ENCODE measurements at places on chromosomes 3 and 15.

- H3K4me1 ChIP-seq = no peaks in the 10 kb centered on the region
- no peak overlapping the region for H3K4me3 ChIP-seq
- H3K36me3 ChIP-seq = no peaks in the 10 kb centered on the region
- no peak overlapping the region for H3K27ac ChIP-seq
- no peaks in the 10 kb centered on the region for H3K27me3 ChIP-seq
These were observed 459.4 kb upstream of the ROBO1 start for GRCh38 chr3:80227216-80227615.

GRCh38 chr3:163328680-163329079 lies 1749.6 kb downstream of the SI start:
- H3K27ac ChIP-seq = no peak overlapping the region
- H3K36me3 ChIP-seq = no peaks in the 10 kb centered on the region
- no peaks in the 10 kb centered on the region for H3K4me1 ChIP-seq
- no peak for DNase-seq
- no peaks in the 10 kb centered on the region for H3K27me3 ChIP-seq

DNA sequence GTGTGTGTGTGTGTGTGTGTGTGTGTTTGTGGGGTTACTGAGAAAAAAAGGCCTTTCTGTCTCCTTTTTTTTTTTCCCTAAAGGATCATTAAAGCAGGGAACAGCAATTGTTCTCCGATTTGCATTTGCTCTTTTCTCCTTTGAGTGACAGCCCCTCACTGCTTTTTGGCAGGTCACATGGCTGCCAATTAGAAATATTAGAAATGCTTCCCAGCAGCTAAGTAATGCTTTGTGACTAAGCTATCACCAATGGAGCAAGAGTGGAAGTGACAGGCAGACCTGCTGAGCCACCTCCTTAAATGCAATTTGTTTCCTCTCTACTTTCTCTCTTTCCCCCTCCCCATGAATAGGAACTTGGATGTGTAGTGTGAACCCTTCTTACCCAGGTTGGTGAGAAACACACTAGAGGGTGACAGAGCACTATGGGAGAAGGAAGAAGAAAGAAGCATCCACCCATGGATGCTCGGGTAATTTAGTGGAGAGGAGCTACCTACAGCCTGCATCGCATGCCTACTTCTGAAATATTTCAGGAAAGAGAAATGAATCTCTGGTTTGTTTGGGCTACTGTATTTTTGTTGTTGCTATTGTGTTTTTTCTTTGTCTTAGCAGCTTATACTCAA lies 165.2 kb upstream of the PDZRN3 start:
- no peak overlapping the region for H3K27ac ChIP-seq
- no peaks in the 10 kb centered on the region for H3K27me3 ChIP-seq
- H3K36me3 ChIP-seq = no peaks in the 10 kb centered on the region
- no peak for DNase-seq
- H3K4me3 ChIP-seq = no peak overlapping the region

DNA sequence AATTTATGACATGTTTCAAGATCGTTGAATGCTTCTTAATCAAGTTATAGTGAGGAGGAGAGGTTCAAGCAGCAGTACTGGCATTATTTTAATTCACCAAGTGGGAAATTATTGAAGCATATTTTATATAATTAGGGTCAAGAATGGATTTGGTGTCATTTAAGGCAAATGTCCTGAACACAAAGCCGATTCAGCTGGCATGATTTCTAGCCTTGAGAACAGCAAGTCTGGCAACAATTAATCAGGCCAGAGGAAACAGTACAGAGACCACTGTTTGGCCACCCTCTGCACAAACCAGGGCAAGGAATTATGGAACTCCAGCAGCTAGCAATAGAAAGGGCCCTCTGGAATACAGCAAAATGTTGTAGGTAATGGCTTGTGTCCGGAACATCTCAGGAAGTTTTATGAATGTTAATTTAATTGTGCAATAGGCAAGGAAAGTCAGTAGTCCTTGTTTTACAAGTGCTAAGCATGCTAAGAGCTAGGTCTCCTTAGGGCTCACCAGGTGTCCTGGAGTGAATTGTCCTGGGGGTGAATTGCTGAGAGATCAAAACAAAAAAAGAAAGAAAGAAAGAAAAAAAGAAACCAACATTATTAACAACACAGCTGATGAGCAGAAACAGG lies 38.7 kb upstream of the SNRK start:
- no peaks in the 10 kb centered on the region for H3K27me3 ChIP-seq
- no peak for DNase-seq
- no peak overlapping the region for H3K4me3 ChIP-seq

DNA sequence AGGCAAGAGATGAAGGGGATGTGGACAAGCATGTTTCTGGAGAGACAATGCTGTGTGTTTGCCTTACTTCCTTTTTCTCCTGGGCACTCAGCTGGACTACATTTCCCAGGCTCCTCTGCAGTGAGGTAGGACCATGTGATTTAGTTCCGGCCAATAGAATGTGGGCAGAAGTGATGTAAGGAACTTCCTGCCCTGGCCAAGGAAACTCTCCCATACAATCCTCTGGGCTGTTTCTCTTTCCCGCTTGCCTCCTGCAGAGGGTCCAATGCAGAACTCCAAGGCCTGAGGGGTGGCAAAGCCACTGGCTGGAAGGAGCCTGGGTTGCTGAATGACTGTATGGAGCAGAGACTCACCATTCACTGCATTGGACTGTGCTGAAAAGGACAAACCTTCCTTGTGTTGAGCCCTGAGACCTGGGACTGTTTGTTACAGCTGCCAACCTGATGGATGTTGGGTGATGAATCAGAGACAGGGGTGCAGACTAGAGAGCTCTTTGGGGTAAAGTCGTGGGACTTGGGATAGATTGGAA lies 82.7 kb upstream of the SLC6A6 start:
- DNase-seq = peak; percentile 30
- H3K4me1 ChIP-seq = no peaks in the 10 kb centered on the region
- no peaks in the 10 kb centered on the region for H3K27me3 ChIP-seq
- H3K27ac ChIP-seq = no peak overlapping the region
- H3K4me3 ChIP-seq = no peak overlapping the region
- H3K36me3 ChIP-seq = no peaks in the 10 kb centered on the region

Measured in activated naive CD4-positive, alpha-beta T cell treated with anti-CD3 and anti-CD28 coated beads for 36 hours (primary cell).